ENCODE measurements at places on chromosomes 5 and 9. TPM values are rescaled to one million over a fixed set of nuclear protein-coding genes. Genes with fewer than 3 reads are reported as not detected.
A peak's percentile ranks its signal among the peaks of the same experiment; 100 is the strongest.

The ITK gene
- total RNA-seq, result 1.1 TPM

The LHX2 gene
- total RNA-seq, result 0.49 TPM

The POLR1E gene
- 31.0 TPM for total RNA-seq

The SPINK7 gene
- total RNA-seq, result not detected

DNA sequence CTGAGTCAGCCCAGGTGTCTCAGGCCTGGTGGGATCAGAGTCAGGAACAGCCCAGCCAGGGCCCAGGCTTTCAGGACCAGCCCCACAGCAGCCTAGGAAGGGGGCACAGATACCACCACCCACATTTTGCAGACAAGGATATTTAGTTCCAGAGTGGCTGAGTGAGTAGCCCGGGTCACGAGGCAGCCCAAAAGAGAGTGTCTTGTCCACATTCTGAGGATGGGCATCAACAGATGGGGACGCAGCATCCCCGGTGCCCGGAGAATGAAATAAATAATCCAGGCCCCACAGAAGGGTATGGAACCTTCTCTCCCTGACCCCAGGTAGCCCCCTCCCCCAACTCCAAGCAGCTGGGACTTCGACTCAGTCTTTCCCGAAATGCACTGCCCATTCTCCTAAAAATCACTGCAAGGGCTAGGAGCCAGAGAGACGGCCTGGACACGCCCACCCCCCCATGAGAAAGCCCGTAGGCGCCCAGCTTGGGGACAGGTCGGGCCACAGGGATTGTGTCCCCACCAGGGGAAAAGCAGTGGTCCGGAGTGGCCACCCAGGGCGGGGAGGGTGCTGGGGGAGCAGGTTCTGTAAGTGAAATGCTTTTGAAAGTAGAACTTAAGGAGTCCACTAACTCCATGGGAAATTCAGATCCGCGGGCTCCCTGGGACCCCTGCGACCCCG, 6.9 kb downstream of the LHX3 start:
- DNase-seq, result no peak

DNA sequence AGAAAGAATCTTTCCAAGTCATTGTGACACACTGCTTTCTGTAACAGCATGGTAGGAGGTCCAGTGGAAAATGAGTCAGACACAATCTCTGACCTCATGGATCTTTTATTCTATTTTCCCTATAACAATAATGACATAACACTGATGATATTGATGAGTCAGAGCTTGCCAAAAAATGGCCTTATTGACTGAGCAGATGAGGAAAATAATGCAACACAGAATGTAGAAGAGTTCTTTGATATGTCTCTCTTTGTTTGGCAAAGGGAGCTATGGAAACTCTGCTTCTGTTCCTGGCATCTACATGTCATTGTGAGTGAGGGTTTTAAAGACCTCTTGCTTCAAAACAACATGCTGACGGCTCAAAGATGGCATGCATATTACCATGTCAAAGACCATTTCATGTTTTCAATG, 443.1 kb upstream of the ZNF608 start:
- no peak for DNase-seq

GRCh38 chr9:89916001-89916597, 311.3 kb downstream of the GADD45G start:
- DNase-seq, result no peak

DNA sequence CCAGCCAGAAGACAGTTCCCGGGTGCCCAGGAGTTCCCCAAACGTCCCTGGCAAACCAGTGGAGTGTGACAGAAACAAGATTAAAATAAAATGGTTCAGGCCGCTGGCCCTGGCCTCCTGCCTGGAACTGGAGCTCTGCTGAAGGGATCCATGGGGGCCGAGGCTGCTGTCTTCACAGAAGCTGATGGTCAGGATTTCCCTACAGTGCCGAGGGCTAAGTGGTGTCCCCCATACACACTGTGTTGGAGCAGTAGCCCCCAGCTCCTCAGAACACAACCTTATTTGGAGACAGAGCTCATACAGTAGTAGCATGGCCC, 55.9 kb downstream of the MRPL36 start:
- no peak for DNase-seq

DNA sequence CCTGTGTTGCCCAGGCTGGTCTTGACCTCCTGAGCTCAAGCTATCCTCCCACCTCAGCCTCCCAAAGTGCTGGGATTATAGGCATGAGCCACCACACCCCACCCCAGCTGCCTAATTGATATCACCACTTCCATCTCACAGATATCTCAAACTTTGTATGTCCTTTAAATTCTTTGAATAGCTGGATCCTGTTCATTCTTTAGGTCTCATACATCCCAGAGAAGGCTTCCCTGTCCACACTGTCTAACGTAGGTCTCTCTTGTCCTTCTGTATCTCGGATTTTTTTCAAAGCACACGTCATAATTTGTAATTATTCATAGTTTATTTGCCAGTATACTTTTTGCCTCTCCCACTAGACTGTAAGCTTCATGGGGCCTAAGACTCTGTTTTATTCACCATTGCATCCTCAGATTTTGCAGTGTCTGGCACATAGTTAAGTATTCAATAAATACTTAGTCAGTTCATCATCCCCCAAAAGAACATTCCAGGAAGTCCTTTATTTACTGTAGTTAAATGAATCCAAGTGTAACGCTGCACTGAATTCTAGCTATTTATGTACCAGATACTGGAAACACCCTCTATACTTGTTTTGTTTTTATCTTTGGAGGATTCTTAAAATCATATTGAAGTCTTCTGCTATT, 10.5 kb downstream of the ARSK start:
- no peak for DNase-seq

DNA sequence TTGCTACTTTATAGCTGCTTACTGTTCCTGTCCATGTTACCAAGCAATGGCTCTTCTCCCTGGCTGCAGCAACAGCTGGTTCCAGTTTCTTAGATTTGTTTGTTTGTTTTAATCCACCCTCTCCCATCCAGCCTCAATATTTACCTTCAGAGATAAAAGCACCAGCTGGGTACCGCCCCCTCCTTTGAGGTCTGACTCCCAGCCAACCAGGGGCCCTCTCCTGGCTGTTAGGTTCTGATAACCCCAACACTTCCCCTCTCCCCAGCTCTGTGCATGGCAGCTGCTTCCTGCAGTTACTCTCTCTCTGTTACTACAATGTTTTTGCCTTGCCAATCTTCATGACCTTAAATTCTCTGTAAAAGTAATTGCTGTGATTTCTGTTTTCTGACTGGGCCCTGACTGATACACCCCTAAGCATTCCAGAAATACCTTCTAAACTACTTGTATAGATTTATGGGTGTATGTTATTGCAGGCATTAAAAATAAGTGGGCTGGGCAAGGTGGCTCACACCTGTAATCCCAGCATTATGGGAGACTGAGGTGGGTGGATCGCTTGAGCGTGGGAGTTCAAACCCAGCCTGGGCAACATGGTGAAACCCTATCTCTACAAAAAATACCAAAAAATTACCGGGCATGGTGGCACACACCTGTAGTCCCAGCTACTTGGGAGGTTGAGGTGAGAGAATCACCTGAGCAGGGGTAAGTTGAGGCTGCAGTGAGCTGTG, 2.6 kb upstream of the GCNT1 start:
- peak; percentile 66 for DNase-seq

- no peak for DNase-seq
These were observed 294.7 kb upstream of the DMRT1 start for GRCh38 chr9:546797-547223.

All from B cell (primary cell).